ENCODE measurements at places on chromosomes 11 and 22. TPM values are rescaled to one million over a fixed set of nuclear protein-coding genes. Genes with fewer than 3 reads are reported as not detected.

Gene NLRP14
- 1.2 TPM for polyA plus RNA-seq

GRCh38 chr22:41448189-41448808 lies 1.7 kb upstream of the TOB2 start:
- DNase-seq: peak; percentile 97

DNA sequence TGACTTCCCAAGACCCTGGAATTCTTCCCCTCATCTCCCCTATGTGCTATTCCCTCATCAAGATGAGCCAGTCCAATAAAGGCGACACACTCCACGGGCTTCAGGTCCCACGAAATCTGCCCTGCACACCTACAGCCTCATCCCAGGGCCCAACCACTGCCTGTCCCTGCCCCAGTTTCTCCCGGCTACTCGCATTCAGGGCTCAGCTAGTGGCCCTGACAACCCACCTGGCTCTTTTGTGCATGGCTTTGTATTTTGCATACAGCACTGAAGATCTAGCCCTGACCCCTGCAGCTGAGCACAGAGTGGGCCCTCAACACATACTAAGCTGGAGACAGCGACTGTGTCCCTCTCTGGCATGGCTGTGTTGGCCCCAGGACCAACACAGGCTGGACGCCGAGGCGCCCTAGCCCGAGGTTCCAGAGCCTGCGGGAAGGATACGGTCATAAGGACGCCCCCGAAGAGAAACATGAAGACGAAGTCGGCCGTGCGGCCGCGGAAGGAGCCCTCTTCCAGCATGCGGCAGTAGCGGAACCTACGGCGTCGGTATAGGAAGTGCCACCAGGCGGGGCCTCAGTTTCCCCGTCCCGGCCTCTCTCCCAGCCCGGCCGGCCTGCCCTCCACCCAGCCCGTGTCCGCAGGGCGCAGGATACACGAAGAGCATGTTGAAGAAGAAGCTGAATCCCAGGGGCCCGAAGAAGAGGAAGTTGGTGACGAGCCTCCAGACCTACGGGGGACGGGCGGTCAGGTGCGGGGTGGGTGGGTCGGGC lies 710 bp downstream of the DERL3 start:
- DNase-seq: no peak

DNA sequence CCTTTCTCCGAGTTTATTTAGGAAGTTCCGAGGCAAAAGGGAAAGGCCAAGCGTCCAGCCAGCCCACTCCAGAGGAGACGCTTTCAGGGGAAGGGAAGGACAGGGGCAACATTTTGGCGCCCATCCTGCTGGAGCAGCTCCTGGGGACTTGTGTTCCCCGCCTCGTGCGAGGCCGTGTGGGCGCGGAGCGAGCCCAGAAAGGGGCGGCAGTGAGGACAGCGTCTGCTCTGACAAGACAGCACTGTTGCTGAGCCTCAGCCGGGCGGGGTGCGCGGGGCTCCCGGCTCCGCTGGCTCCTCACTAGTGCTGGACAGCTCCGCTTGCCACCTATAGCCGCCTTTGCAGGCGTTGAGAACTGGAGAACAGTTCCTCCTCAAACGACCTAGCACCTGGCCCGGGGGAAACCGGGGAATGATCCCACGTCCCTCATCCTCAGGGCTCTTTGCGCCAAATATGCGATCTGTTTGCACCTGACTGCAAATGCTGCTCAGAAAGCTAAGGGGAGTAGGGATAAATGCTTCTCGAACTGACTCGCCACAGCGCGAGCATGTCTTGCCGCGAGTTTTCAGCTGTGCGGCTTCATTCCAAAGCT lies 722 bp upstream of the GUCY1A2 start:
- DNase-seq: peak; percentile 77

Gene PHF21B
- 8.5 TPM for polyA plus RNA-seq

Gene AGBL2
- polyA plus RNA-seq: 65.2 TPM

GRCh38 chr22:28984482-28985158 lies 77.0 kb downstream of the C22orf31 start:
- DNase-seq: no peak

DNA sequence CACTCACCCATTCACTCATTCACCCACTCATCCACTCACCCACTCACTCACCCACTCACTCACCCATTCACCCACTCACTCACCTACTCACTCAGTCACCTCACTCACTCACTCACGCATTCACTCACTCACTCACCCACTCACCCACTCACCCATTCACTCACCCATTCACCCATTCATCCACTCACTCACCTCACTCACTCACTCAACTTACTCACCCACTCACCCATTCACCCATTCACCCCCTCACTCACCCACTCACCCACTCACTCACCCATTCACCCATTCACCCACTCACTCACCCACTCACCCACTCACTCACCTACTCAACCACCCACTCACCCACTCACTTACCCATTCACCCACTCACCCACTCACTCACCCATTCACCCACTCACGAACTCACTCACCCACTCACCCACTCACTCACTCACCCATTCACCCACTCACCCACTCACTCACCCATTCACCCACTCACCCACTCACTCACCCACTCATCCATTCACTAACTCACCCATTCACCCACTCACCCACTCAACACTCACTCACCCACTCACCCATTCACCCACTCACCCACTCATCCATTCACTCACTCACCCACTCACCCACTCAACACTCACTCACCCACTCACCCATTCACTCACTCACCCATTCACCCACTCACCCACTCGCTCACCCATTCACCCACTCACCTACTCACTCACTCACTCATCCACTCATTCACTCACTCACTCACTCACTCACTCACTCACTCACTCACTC lies 13.7 kb downstream of the MUC5AC start:
- DNase-seq: no peak

Gene ANO1
- polyA plus RNA-seq: 42.7 TPM

Gene MAML2
- 5.1 TPM for polyA plus RNA-seq

Gene TRPC6
- 1.4 TPM for polyA plus RNA-seq

- no peak for DNase-seq
Measured at GRCh38 chr22:45804986-45805325, 133.3 kb downstream of the ATXN10 start.

DNA sequence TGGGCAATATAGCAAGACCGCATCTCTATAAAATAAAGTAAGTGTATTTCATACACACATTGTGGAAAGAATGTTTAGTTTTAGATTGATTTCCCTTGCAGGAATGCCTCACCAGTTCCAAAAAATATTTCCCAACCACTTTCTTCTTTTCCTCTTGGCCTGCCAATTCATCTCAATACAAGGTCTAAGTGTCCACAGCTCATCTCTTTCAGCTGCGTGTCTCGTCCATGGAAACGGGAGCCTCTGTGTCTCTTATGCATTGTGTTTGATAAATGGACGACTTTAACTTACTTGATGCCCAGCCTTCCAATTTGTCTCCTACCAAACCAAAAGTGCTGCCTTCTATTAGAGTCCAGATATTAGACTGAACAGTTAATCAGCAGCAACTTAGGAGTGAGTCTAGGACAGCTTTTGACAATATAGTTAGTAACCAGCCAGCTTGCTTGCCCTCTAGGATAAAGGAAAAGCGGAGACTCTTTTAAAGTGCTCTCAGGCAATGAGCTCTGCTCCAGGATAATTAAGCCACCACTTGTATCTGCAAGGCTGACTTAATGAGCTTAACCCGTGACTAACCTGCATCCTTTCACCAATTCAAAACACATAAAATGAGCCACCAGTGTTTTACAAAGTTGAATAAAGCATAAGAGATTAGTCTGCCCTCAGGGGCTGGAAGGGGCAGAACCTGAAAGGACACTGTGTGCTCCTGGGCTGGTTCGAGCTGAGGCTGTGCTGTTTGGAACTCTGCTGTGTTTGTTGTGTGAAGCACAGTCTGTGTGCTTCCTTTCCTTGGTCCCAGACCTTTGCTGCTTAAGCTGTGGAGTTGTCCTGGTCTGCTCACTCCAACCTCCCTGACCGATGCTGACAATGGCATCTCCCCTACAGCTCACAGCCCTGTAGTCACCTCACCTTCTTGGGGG lies 27.5 kb downstream of the FBXO7 start:
- no peak for DNase-seq

DNA sequence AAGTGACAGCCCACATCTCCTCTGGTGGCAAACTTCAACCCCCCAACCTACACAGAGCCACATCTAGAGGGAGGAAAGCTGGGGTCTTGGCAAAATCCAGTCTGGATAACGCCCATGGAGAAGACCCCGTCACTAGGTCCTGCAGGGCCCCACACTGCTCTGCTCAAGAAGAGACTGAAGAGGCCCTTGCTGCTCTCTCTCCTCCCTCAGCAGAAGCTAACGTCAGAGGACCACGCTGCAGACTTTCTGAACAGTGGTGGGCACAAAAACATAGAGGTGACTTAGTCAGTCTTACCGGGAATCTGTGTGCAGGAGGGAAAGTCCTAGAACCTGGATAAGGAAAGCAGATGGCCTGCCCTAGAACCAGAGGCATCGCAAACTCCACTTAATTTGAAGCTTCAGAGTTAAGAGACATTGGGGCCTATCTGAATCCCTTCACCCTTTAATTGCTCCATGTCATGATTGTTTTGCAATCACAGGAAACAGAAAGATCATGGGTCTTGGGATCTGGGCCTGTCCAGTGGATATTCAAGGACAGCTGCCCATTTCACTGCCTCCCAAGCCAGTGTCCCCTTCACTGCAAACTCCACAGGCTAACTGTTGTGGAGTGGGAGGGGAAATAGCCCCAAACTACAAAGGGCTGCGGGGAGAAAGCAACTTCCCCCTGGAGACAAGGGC lies 1.7 kb downstream of the DKK3 start:
- DNase-seq: no peak

GRCh38 chr11:11971906-11972547 lies 36.4 kb downstream of the DKK3 start:
- no peak for DNase-seq

DNA sequence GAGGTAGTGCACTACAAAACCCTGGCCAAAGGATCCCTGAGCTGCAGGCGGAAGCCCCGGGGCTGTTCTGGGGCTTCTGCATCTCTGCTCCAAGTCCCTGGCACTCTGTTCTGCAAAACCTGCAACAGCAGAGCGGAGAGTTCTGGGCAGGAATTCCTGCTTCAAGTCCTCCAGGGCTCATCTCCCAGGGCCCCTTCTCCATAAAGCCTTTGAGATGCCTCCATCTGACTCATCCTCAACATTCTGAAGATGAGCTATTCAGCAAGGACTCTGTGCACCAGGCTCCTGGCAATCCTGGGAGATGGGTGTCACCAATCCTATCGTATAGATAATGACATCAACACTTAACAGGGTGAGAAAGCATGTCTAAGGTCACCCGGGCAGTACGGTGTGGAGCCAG lies 19.3 kb downstream of the SYN3 start:
- DNase-seq: no peak

Gene EHF
- 3.5 TPM for polyA plus RNA-seq

DNA sequence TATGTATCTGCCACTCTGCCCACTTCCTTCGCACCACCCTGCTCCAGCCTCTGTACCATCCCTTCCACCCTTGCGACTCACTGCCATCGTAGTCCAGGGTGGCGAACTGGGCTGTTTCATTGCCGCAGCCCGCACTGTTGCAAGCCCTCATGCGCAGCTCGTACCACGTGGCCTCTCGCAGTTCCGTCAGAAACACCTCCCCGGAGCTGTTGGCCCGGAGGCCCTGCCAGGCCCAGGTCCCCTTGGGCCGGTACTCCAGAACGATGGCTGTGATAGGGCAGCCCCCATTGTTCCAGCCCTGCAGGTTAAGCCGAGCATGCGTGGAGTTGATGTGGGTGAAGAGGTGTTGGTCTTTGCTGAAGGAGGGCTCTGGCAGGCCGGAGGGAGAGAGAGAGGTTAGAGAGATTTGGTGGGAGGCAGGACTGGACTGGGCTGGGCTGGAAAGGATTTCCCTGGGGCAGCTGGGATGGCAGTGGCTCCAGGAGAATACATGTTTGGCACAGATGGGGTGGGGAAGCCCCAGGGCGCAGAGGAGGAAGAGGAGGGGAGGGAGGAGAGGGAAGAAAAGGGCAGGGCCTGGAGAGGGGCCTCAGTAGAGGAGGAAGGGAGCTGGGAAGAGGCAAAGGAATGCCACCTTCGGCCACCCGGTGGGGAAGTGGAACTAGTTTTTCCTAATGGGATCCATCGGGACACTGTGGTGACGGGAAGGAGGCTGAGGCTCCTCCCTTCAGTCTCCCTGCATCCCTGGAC lies 109.6 kb downstream of the CEP164 start:
- DNase-seq: no peak

Gene ZP1
- polyA plus RNA-seq: 11.2 TPM

Gene DNAJC24
- 28.2 TPM for polyA plus RNA-seq

DNA sequence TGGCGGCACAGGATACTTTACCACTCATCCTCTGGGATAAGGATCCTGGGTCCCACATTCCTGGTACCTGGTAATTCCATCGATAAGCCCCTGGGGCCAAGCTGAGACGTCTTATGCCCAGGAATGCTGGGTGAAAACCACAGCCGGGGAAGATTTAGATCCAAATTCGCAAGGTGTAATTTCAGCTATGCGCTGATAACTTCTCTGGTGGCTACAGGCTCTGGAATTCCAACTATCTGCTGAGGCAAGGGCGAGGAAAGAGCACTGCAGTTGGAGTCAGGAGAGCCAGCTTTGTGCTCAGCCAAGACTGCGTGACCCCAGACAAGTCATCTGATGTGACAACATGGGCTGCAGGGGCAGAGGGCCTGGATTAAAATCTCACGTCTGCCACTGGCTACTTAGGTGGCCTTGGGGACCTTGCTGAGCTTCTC lies 9.9 kb upstream of the MYEOV start:
- DNase-seq: no peak

- DNase-seq: no peak
Measured at GRCh38 chr11:33598426-33599069, 102.1 kb downstream of the C11orf91 start.

- DNase-seq: no peak
Measured at GRCh38 chr22:40376149-40376548, 5.8 kb downstream of the SGSM3 start.

Gene BTG4
- 36.8 TPM for polyA plus RNA-seq

Gene ASCL2
- polyA plus RNA-seq: 1.3 TPM

DNA sequence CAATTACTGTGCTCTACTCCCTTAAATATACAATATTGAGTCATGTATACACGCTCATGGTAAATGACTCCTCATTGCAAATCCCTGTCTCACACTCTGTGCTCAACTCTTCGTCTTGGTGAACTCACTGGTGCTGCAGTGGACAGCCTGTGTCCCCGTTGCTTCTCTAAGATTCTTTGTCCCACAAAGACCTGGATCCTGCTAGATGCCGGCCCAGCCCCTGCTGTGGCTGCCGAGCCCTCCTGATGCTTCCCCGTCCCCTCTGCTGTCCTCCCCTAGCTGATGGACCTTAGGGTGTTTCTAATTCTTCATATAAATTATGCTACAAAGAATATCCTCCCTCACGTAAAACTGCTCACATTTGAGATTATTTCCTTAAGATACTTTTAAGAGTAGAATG lies 5.5 kb downstream of the APOL2 start:
- no peak for DNase-seq

All from testis (tissue), 5 donors.